ENCODE measurements at places on chromosomes 7 and 10. TPM values are rescaled to one million over a fixed set of nuclear protein-coding genes. Genes with fewer than 3 reads are reported as not detected.
A peak's percentile ranks its signal among the peaks of the same experiment; 100 is the strongest.

GRCh38 chr7:35570937-35571336 is 124.0 kb downstream of the HERPUD2 start:
- no peak for DNase-seq

GRCh38 chr10:103542764-103543616 is 49.5 kb downstream of the NEURL1 start:
- DNase-seq: peak; percentile 51

- no peak for DNase-seq
These were observed 339.1 kb downstream of the ATRNL1 start for GRCh38 chr10:115432188-115432819.

DNA sequence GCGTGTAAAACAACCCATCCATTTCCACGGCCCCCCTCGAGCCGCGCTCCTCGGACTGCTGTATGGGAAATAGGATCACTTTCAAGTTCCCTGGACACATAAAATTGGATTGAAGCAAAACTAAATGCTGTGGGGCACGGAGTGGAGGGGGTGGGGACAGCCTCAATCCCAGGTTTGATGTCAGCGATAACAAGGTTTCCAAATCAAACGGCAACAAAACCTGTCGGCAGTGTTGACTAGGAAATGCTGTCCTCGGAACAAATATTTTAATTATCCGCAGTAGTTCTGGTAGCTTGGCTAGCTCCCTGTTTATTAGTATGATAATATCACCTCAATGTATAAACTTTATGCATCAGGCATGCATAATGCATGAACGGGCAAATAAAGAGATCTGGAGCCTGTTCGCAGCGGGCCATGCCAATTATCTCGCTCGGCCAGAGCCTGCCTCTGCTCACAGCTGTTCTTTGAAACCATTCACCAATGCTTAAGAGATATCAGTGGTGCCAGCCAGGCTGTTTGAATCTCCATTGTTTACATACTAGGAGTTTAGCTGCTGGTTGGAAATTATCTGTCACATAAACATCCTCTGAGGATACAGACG is 161.1 kb downstream of the PAXIP1 start:
- DNase-seq: no peak

The VIPR2 gene
- total RNA-seq: 0.44 TPM

The GATA3 gene
- 7.3 TPM for total RNA-seq

The DKK1 gene
- 1.2 TPM for total RNA-seq

The TFEC gene
- 9.0 TPM for total RNA-seq

DNA sequence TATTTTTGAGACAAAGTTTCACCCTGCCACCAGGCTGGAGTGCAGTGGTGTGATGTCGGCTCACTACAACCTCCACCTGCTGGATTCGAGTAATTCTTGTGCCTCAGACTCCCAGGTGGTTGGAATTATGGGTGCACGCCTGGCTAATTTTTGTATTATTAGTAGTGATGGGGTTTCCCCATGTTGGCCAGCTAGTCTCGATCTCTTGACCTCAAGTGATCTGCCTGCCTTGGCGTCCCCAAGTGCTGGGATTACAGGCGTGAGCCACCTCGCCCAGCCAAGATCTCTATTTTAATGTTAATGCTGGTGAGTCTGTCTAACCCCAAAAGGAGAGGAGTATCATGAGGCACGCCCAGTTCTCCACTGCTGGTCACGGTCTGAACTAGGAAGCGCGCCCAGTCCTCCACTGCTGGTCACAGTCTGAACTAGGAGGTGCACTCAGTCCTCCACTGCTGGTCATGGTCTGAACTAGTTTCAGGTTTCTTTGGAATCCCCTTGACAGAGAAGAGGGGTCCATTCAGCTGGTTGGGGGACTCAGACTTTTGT is 5.6 kb upstream of the LRRC27 start:
- no peak for DNase-seq

The FAM25A gene
- total RNA-seq: not detected

DNA sequence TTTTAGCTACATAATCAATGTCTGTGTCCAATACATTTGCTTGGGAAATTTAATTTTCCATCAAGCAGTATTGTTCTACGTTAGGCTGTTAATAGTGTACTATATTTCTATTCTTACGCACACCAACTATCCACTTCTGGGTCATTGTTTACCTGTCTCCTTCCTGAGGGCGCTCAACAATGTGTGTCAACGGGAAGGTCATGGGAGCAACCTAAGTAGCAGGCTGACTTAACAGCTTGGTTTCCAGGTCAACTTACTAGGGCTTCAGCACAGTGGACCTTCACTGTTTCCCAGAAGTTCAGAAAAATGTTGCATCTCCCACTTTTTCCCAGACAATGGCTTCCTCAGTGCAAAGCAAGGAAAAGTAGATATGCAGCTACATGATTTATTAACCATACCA is 13.7 kb downstream of the THSD7A start:
- no peak for DNase-seq

DNA sequence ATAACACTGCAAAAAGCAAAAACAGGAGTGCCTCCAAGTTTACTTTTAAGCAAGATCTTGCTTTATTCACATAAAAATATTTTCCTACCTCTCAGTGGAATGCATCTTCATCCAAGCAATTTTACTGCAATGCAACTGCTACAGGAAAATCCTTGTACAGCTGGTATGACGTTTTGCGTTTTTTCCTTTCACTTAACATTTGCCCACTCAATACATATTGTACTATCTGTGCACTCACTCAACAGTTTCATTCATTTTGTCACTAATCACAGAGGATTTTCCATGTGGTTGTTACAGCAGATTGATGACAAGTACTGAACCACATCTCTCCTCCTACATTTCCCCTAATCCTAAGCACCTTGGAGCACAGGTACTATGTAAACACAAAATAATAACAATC is 222.0 kb upstream of the IMMP2L start:
- DNase-seq: no peak

GRCh38 chr10:79044036-79044632 is 24.6 kb upstream of the ZMIZ1 start:
- no peak for DNase-seq

DNA sequence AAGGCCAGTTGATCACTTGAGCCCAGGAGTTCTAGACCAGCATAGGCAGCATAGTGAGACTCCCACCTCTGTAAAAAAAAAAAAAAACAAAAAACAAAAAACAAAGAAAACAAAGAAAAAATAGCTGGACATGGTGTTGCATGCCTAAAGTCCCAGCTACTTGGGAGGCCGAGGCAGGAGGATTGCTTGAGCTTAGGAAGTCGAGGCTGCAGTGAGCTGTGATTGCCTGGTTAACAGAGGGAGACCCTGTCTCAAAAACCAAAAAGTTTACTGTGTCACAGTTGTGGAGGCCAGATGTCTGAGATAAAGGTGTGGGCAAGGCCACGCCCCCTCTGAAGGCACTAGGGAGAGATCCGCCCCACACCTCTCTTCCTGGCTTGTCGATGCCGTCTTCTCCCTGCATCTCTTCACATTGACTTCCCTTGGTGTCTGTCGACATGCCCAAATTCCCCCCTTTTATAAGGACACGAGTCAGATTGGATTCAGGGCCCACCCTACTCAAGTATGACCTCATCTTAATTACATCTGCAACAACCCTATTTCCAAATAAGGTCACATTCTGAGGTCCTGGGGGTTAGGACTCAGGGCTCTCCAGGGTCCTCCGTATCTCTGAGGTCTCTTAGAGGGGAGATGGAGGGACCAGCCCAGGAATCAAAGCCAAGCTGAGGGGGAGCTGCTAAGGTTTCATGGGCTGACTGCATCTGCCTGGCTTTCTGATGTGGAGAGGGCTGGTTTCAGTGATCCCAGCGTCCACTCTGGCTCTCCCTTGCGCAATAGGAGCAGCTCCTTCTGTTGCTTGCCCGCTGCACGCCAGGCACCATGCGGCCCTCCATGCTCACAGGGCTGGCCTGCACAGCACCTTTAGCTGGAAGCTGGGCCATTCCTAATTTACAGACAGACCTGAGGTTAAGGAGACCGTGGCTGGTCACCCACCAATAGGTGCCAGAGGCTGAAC is 23.1 kb downstream of the AGAP3 start:
- DNase-seq: no peak

DNA sequence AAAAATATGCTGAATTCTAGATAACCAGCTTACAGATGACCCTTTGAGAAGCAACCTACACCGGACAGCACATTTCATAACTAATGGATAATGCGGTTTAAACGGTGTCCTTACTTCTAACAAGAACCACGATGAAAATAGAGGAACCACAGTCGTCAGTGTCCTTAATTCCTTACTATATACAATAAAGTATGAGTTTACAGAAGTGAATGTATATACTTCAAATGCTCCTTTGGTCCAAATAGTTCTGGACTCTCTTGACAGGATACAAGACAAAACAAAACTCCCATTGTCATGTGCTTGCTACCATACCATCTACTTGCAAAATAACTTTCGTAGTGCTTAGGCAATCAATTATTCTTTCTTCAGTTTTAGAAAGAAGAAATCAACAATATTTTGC is 2.4 kb downstream of the NAMPT start:
- no peak for DNase-seq

- no peak for DNase-seq
These were observed 104.9 kb upstream of the ACBD5 start for GRCh38 chr10:27345455-27345920.

- no peak for DNase-seq
These were observed 30.4 kb downstream of the MKRN1 start for GRCh38 chr7:140448781-140449480.

- no peak for DNase-seq
These were observed 1351.3 kb upstream of the SORCS1 start for GRCh38 chr10:108515821-108516220.

DNA sequence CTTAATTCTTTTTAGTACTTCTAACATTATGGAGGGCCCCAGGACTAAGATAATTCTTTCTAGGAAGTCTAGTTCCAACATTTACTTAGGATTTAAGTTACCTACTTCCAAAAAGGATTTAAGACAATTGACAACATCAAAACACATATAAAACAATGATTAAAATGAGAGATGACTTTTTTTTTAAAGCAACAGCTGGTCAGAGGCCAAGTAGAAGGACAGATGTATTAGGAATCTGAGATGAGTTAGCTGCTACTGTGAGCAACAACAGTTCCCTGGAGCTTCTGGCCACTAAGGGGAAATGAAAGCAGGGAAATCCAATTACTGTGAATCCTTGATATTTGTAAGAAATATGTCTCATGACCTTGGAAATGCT is 222.3 kb downstream of the PHTF2 start:
- no peak for DNase-seq

- DNase-seq: no peak
These were observed 26.4 kb upstream of the ANKRD1 start for GRCh38 chr10:90947030-90947960.
